NCI-H2107 (cell line): ENCODE measurements at places on chromosomes 6 and 20.

DNA sequence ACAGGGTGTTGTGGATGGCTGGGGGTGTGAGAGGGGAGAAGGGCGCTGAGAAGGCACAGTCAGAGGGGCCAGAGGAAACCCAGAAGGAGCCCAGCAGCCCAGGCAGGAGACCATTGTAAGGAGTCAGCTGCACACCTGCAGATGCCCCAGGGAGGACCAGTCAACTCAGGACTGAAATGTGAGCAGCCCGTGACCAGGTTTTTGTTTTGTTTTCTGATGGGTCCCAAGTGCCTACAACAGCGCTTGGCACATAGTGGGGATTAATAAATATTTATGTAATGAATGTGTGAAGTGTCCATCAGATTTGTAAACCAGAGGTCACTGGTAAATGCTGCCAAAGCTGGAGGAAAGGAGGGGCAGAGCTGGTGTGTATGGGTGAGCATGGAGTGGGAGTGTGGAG, 30.2 kb downstream of the TRAM2 start:
- DNase-seq = no peak

DNA sequence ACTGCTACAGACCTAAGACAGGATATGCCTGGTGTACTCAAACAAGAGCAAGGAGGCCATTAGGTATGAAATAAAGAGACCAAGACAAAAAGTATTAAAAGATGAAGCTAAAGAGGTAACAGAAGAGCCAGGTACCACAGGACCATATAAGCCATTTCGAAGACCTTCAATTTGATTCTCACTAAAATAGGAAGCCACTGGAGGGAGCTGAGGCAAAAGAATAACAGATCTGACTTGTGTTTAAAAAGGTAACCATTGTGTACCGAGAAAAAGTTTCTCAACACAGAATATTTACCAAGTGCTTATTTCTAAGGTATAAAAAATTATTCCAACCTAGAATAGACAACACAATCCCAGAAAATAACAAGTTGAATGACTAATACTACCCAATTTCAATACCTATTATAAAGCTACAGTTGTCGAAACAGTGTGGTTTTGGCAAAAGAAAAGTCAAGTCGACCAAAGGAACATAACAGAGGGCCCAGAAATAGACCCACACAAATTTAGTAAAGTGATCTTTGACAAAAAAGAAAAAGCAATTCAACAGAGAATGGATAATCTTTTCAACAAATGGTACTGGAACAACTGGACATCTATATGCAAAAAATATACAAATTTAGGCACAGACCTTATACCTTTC, 125.3 kb upstream of the DST start:
- DNase-seq = no peak

DNA sequence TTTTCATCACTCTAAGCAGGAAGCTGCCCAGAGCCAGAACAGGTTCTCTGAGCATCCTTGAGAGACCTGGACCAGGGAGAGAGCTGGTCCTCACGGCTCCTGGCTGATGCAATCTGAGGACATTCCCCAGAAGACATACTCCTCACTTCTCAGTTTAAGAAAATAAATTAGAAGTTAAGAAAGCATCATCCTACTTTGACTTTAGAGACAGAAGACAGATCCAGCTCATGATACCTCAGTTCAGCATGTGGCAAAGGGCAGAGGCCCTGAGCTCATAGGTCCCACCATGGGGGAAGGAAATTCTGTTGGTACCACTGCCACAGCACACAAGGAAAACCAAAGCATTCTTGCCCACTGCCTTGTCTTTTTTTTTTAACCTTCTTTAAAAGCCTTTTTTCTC, 378.1 kb upstream of the JARID2 start:
- DNase-seq = no peak

- no peak for DNase-seq
Observed at GRCh38 chr6:153949616-153950015, 89.4 kb upstream of the OPRM1 start.

GRCh38 chr6:20186981-20187380, 25.3 kb downstream of the MBOAT1 start:
- DNase-seq = no peak
